ENCODE measurements at places on chromosomes 4 and X.

DNA sequence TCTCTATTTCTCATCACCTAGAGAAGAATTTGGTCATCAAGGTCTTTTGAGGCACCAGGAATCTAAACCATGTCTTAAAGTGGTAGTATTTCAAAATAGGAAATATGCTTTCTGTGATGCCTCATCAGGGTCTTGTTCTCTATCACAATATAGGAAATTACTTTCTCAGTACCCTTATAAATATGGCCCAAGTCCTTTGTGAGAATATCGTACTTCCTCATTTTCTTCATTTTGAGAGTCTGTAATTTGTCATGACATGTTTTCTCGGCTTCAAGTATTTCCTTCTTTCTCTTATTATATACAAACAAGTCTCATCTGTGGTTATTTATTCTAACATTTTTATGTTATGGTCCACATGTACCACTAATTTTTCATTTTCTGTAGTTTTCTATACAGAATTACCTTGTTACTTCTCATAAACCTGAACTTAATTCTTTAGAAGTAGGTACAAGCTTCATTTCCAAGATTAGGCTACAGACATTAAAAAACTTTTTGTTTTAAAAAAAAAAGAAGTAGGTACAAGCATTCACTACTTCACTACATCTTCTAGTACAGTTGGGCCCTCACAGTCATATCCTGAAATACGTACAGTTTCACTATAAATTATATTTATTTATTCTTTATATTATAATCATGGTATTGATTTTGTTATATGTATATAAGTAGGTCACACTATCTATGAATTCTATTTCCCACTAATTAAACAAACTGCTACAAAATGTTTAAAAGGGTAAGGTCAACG lies 54.4 kb downstream of the KLHL13 start:
- no peak for DNase-seq

GRCh38 chr4:177239477-177239876 lies 70.2 kb upstream of the NEIL3 start:
- DNase-seq = no peak

- DNase-seq = peak; percentile 44
These were observed 112.3 kb upstream of the IL15 start for GRCh38 chr4:141524116-141524515.

GRCh38 chr4:6308899-6309643 lies 39.4 kb downstream of the WFS1 start:
- DNase-seq = no peak

DNA sequence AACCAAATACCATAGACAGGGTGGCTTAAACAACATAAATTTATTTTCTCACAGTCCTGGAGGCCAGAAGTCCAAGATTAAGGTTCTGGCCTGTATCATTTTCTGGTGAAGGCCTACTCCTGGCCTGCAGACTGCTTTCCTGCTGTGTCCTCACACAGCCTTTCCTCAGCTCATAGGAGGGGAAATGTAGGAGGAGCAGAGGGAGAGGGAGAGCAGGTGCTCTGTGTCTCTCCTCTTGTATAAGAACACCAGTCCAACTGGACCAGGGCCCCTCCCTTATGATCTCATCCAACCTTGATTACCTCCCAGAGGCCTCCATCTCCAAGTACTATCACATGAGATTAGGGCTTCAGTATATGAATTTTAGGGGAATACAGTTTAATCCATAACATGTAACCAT lies 34.3 kb downstream of the RAPGEF2 start:
- DNase-seq = no peak

DNA sequence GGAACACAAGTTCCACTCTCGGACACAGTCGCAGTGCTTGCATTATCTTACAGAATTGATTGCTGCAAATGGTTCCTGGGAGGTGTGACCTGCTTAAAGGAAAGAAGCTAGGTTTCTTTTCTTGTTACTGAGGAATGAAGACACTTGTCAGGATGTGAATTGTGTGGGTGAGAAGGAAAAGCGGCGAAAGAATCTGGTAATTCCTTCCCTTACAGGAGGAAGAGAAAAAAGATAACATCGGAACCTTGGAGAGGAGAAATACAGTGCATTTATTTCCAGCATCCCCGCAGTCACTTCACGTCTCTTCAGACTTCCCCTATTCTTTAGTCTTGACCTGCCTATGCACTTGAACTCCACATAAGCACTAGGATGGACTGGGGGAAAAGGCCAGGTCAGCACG lies 389 bp upstream of the CCSER1 start:
- DNase-seq = no peak

DNA sequence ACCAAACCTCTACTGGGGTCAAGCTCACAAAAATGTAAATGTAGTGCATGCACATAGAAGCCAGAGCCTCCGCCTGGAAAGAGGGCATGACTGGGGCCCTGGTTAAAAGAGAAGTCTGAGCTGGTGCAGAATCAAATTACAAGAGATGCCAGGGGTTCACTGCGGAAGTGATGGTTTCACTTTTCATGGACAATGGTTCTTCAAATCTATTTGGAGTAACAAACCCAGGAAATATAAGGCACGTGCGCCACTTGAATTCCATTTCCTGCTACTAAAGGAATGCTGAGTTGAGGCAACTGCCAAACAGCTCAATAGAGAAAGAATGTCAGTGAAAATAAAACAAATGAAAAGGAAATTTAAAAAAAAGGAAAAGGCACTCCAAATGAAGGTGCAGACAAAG lies 79.8 kb downstream of the FUNDC1 start:
- peak; percentile 39 for DNase-seq

DNA sequence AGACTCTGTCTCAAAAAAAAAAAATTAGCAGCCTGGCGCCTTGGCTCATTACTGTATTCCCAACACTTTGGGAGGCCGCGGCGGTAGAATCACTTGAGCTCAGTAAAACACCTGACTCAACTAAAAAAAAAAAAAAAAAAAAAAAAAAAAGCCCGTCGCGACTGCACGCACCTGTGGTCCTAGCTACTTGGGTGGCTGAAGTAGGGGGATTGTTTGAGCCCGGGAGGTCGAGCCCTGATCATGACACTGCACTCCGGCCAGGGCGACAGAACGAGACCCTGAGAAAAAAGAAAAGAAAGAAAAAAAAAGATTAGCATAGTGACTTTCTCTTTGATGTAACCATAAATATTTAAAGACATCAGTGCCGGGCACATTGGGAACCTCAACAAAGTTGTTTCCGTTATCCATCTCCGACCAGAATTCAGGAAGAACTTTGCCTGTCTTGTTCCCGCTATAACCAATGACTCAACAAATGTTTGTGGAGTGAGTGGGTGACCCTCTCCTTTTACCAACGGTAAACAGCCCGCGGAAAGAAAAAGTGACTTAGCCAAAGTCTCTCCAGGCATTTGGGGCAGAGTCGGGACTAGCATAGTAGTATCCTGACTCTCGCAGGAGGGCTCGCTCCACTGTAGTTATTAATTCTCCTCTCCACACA lies 553 bp upstream of the MED28 start:
- peak; percentile 88 for DNase-seq

DNA sequence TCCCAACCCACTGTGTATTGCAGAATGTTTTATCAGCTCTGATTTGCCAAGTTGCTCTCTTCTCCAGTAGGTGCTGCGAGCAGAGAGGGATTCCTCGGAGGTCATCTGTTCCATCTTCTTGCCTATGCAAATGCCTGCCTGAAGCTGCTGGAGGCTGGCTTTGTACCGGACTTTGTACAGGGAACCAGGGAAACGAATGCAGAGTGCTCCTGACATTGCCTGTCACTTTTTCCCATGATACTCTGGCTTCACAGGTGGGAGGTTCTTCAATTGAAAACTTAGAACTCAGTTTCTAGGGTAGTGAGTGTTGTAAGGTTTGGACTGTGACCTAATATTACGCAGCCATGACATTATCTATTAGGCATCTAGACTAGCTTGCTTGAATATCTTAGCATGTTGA lies 24.9 kb downstream of the AR start:
- DNase-seq = no peak

DNA sequence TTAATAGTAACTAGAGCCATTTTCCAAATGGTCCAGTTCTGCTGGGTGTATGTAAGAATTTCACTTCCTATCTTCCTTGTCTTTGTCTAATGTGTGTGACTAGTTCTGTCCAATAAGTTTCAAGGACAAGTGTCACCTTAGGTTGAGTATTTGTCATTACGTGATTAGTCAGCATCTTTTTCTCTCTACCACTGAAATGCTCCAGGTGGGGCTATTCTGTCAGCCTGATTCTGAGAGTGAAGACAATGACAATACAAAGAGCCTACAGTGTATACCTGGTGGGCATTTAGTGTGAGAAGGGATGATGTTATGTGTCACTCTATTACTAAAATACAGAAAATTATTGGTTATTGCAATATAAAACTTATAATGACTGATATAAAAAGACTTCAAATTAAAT lies 876.3 kb downstream of the C4orf33 start:
- no peak for DNase-seq

DNA sequence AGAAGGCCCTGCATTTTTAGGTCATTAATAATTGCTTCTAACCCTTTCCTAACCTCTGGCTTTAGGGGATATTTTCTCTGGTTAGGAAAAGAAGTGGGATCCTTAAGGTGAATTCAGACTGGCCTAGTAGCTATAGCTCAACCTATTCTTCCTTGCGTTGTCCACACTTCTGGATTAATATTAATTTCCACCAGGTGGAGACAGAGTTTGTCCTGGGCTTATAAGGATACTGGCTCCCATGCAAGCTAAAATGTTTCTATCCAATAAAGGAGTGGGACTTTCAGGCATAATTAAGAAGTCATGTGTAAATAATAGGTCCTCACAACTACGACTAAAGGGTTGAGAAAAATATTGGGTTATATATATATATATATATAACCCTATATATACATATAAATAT lies 860.0 kb upstream of the POU3F4 start:
- no peak for DNase-seq

DNA sequence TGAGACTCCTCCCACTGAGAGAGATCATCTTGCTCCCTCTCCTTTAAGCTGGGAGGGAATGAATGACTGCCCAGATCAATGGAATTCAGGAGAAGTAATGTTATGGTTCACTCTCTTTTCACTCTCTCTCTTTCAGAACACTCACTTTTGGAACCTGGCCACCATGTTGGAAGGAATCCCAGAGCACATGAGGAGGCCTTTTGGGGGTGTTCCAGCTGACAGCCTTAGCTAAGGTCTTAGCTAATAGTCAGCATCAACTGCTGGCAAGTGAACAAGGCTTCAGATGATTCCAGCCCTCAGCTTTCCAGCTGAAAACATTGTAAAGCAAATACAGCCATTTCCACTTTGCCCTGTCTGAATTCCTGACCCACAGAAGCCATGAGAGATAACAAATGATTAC lies 124.0 kb upstream of the CLNK start:
- DNase-seq = no peak

DNA sequence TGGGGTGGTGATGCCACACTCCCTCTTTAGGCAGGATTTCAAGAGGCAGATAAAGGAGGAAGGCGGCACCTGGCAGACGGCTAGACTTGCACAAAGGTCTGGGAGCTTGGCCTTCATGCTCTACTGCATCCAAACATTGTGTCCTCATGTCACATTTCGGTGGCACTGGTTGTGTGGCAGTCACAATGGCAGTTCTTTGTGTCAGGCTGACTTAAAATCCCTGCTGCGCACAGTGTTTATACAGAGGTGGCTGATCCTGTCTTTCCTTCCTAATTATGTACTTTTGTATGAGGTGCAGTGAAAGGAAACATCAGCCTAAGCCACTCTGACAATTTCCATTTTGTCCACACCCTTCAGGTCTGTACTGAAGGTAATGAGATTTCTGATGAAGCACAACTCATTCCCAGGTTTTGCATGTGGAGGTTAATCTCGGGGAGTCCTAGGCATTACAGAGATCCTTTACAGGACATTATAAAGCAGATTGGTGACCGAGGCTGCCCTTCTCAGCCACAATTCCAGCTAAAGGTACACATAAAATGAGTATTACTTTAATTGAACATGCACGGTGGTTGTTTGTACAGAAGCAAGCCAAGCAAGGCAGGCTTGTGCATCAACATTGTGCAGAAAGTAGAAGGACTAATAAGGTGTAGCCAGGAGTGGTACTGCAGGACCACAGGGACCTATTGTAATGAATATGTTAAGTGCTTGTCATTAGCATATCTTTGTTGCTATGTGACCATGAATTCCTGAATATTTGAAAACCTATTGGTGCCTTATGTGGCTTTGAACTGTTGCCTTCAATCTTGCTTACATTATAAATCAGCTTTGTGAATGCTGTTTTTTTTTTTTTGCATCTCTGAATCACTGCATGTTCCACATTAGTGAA lies 147.6 kb downstream of the STK32B start:
- no peak for DNase-seq

- no peak for DNase-seq
These were observed 17.5 kb upstream of the GYG2 start for GRCh38 chrX:2811271-2811670.
